Mucosa of descending colon (tissue), 3 donors: ENCODE measurements at places on chromosomes 12 and 14.

GRCh38 chr14:95499354-95499750, 17.1 kb downstream of the SYNE3 start:
- DNase-seq = no peak

GRCh38 chr14:95679998-95680735, 6.1 kb upstream of the TCL1B start:
- no peak for DNase-seq

- DNase-seq = peak; percentile 76
Observed at GRCh38 chr12:5988659-5989116, 43.6 kb upstream of the ANO2 start.

DNA sequence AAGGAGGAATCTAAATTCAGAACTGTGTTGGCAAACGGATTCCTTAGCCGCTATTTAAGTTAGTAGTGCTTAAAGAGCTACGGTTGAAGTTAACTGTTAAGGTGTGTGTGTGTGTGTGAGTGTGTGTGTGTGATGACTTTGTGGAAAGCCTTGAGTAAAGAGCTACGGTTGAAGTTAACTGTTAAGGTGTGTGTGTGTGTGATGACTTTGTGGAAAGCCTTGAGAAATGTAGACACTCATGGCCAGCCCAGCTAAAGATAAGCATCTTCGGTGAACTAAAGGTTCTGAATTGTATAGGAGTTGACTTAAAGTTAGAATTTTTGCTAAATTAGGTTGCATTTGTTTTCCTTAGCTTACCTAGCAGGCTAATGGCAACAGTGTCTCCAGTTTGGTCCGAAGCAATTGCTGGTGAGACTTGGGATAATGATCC, 1.4 kb downstream of the KTN1 start:
- DNase-seq = no peak

DNA sequence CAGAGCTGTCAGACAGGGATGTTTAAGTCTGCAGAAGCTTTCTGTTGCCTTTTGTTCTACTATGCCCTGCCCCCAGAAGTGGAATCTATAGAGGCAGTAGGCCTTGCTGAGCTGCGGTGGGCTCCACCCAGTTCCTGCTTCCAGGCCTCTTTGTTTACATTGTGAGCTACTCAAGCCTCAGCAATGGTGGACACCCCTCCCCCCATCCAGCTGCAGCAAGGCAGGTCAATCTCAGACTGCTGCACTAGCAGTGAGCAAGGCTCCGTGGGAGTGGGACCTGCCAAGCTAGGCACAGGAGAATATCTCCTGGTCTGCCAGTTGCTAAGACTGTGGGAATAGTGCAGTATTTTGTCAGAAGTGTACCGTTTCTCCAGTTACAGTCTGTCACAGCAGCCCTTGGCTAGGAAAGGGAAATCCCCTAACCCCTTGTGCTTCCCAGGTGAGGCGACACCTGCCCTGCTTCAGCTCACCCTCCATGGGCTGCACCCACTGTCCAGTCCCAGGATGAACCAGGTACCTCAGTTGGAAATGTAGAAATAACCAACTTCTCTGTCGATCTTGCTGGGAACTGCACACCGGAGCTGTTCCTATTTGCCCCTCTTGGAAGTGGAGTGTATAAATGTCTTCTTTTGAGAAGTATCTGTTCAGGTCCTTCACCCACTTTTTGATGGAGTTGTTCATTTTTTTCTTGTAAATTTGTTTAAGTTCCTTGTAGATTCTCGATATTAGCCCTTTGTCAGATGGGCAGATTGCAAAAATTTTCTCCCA, 213.5 kb upstream of the SLC38A2 start:
- peak; percentile 78 for DNase-seq

DNA sequence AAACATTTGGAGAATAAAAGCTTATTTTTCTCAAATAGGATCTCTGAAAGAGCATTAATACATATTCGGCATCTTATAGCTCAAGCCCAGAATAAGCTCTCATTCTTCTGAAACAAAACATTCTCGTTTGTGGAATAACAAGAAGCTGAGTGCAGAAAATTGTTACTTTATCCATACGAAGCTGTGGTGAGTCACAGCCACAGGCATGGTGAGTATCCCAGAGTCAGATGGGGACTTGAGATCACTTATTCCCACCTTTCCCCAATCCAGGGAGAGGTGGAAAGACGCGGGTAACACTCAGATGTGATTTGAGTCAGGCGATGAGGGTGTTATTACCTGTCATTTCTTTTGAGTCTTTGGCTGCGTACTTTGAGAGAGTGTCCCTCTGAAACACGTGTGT, 214.6 kb upstream of the TMEM132C start:
- DNase-seq = no peak

DNA sequence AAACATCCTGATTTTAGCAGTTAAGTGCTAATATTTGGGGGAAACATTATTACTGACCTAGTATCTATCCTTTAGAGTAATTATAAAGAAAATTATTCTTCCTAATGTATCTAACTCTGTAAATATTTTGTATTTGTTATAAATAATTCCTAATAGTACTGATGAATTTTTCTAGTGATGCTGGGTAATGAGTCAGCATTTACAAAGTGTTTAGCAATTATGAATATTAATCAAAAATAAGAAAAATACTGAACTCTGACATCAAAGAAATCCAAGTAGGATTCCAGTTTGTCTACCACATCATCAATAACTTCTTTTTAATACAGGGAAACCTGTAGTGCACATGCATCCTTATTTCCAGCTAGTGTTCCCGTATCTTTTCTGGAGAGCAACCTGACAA, 9.0 kb downstream of the NAP1L1 start:
- DNase-seq = no peak

DNA sequence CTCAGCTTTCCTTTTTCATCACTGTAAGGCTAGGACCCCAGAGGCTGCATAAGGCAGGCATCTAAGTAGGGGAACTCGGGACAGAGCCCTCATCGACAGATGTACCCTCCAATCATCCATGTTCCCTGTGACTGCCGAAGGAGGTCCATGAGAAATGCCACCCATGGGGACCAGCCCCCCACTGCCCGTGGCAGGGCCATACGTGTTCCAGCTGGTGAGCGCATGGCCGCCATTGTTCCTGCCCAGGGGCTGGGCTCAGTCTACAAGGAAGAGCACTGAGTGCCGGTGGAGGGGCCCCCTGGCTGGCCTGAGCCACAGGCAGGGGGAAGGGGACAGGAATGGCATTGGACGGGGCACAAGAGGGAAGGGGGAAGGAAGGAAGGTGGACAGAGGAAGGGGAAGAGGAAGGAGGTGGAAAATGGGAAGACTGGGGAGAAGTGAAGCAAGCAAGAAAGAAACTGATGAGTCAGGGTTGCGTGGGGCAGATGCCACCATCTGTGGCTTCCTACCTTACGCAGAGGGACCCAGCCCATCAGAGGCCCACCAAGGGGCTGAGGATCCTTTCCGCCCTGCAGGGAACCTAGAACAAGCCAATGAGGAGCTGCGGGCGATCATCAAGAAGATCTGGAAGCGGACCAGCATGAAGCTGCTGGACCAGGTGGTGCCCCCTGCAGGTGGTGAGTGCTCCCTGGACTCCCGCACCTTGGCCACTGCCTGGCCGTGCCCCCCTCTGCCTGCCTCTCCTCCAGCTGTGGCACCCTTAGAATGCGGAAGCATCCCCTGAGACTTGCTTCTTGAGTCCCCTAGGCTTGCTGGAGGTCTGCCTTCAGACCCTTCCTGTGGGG, 120.6 kb upstream of the FKBP4 start:
- DNase-seq = no peak

GRCh38 chr12:4441355-4442335, 4.0 kb downstream of the FGF6 start:
- no peak for DNase-seq

DNA sequence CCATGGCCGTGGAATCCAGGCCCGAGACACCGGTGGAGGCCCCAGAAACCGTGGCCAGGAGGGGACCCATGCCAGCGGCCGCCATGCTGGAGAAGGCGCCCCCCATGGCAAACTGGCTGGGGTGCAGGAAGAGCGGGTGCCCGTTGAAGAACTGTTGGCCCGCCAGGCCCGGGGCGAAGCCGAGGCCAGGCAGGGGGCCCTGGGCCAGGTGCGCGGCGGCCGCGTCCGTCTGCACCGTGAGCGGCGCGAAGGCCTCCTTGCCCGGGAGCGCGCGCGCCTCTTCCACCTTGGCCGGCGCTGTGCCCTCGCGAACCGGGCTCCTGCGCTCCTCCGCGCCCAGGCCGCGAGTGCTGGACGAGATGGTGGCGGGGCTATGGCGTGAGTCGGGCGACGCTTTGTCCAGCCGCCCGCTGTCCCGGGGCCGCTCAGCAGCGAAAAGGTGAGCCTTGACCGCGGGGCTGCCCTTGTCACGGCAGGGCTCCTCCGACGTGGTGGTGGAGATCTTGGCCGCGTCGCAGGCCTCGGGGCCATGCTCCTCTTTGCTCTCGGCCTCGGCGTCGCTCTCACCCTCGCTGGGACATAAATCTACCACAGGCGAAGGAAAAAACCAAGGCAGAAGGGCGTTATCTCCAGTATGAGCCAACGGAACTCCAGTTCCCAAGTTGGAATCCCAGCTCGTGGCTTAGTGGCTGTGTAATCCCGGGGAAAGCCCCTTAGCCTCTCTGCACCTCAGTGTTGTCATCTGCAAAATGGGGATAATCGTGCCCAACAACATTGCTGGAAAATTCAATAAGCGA, 9.5 kb downstream of the TBX3 start:
- DNase-seq = no peak

DNA sequence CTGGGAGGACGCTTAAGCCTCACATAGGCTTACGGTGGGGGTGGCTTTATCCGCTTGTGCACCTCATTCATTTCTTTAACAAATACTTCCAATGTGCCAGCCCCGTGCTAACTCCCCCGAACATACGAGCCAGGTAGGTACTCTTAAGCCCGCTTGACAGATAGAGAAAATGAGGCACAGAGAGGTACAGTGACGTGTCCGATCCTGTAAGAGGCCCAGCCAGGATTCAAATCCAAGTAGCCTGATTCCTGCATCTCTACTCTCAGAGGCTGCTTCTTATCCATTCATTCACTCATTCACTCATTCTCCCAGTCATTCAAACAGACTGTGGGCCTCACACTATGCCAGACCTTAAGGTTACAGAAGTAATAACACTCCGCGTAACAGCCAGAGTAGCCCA, 477 bp downstream of the OAS3 start:
- DNase-seq = no peak

DNA sequence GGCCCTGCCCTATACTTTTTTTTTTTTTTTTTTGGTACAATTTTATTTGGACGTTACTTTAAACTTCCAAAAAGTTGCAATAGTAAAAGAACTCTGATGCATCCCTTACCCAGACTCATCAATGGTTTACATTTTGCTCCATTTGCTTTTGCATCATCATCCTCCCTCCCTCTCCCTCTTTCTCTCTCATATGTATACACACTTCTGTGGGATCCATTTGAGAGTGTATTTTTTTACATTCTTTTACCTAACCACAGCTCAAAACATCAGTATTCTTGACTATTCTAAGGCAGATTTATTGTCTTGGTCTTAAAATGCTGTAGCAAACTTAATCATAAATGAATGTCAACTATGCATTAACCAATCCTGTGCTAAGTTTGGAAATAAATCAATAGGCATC, 111.6 kb downstream of the PRICKLE1 start:
- DNase-seq = no peak

GRCh38 chr12:118206107-118206412, 70.1 kb downstream of the PEBP1 start:
- no peak for DNase-seq

DNA sequence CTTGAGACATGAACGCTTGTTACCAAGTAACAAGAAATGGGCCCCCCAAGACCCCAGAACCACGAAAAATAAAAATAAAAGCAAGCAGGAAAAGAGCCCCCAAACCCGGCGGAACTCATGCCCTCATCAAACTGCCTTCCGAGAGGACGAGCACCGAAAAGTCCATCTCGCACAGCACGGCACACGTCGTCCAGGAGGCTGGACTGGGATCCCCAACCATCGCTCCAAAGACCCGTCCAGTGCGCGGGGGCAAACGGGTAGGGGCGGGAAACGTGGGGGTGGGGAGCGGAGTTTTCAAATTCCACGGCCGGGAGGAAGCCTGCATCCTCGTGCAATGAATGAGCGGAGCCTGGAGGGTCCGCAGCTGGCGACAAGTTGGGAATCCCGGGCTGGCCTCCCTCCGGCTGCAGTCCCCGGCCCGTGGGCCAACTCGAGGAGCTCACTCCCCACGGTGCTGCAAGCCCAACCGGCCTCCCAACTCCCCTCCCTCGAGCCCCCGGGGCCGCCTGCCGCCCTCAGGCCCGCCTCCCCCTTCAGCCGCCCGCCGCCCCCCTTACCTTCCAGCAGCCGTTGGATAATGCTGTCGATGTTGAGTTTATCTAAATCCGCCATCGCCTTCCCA, 484 bp downstream of the PPP1CC start:
- peak; percentile 42 for DNase-seq

DNA sequence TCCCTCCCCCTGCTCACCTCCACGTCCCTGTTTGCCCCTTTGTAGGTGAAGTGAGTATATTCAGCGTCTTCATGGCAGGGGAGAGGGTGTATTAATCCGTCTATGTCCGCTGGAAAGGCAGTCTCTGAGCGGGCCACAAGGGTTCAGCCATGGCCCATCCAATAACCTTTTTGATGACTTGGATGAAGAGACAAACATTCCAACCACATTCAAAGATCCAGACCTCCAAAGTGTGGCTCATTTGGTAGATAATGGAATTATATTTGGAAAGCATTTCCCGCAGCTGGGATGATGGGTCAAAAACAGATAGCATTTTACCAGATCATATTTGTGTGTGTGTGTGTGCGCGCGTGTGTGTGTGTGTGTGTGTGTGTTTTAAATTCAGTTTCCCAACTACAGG, 345.9 kb downstream of the DPF3 start:
- DNase-seq = no peak

DNA sequence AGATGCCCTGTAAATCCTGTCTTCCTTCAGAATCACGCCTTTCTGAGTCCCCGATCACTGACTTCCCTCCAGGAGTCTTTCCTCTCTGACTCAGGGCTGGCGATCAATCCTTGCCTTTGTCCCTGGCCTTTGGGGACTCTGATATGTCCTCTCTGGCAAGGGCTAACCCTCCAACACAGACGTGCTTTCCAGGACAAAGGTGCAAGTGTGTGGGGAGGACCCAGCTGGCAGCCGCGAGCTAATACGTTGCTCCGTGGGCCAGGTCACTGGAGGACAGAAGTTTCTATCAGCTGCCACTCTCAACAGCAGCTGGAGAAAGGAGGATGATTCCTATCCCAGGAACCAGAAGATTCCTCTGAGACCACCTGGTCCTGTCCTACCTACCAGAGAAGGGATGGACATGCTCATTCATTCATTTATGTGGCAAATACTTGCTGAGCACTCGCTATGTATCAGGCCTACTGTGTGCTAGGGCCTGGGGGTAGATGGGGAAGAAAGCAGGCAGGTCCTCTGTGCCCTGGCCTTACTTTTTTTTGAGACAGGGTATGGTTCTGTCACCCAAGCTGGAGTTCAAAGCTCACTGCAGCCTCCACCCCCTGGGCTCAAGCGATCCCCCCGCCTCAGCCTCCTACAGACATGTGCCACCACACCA, 8.5 kb upstream of the SCARB1 start:
- DNase-seq = no peak

- no peak for DNase-seq
Observed at GRCh38 chr12:52634266-52635056, 16.1 kb upstream of the KRT73 start.

GRCh38 chr12:75716291-75717025, 205.0 kb upstream of the KRR1 start:
- DNase-seq = no peak

GRCh38 chr12:129127211-129127610, 273.9 kb downstream of the GLT1D1 start:
- DNase-seq = no peak

GRCh38 chr14:79487632-79488031, 723.7 kb downstream of the DIO2 start:
- no peak for DNase-seq

- no peak for DNase-seq
Observed at GRCh38 chr12:54253240-54253639, 26.7 kb downstream of the CBX5 start.

- DNase-seq = no peak
Observed at GRCh38 chr12:54937376-54937775, 47.2 kb downstream of the TESPA1 start.
